Chondrocyte (in vitro differentiated cells): ENCODE measurements at places on chromosomes 16 and 17.

GRCh38 chr16:4593086-4593485, 21.6 kb downstream of the UBALD1 start:
- H3K27ac ChIP-seq: no peak overlapping the region
- no peak for DNase-seq
- H3K4me1 ChIP-seq: no peaks in the 10 kb centered on the region
- H3K36me3 ChIP-seq: no peaks in the 10 kb centered on the region

- no peak overlapping the region for H3K4me3 ChIP-seq
- H3K27ac ChIP-seq: no peak overlapping the region
- peaks cover 6% of the 10 kb centered on the region for H3K36me3 ChIP-seq
- peaks cover 45% of the 10 kb centered on the region for H3K4me1 ChIP-seq
These were observed 73.4 kb downstream of the WSB1 start for GRCh38 chr17:27367121-27367981.

GRCh38 chr17:82947051-82947991, 107.5 kb upstream of the ZNF750 start:
- H3K4me1 ChIP-seq: no peaks in the 10 kb centered on the region
- H3K4me3 ChIP-seq: no peak overlapping the region
- peak; percentile 57 for DNase-seq
- no peak overlapping the region for H3K27ac ChIP-seq

- H3K4me3 ChIP-seq: no peak overlapping the region
- no peaks in the 10 kb centered on the region for H3K36me3 ChIP-seq
- H3K27me3 ChIP-seq: peaks cover 23% of the 10 kb centered on the region
- H3K27ac ChIP-seq: no peak overlapping the region
These were observed 445.7 kb downstream of the UTP18 start for GRCh38 chr17:51706093-51706492.

DNA sequence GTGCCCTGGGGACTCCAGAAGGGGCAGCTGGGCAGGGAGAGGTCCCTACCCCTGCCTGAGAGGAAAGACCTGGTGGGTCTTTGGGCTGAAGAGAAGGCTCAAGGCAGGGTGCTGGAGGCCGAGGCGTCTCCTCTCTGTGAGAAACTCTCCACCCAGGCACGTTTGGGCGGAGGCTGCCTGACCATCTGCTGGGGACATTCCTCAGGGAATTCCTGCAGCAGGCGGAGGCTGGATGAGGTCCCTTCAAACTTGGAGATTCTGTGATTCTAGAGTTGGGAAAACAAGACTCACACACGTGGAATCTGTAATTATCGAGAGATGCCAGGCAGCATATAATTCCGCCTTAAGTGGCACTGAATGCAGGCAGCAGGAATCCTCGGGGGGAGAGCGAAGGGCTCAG, 21.1 kb upstream of the PHF12 start:
- peak; percentile 72 for DNase-seq
- peaks cover 58% of the 10 kb centered on the region for H3K4me1 ChIP-seq
- H3K36me3 ChIP-seq: no peaks in the 10 kb centered on the region
